ENCODE measurements at places on chromosomes 1 and 21.

DNA sequence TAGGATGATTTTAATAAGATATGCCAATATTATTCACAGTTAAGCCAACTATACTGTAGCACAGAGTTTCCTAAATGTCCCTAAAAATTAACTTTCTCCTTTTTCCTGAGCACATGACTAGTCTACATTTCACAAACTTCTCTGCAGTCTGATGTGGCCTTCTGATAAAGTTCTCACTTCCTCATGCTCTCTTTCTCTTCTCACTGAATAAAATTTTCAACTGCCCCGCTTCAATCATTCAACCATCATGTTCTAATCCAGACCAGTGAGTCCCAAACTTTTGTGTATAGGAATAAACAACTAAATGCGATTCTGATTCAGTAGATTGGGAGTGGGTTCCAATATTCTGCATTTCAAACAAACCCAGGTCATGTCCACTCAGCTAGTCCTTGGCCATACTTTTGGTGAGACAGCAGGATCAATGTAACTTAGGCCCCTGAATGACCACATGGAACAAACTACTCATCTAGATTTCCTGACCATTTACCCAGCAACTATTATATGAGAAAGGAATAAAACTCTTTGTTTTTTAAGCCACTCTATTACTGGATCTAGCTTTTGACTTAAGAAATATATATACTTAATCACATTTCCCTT lies 20.1 kb downstream of the TUT4 start:
- DNase-seq, result no peak

- no peak for DNase-seq
These were observed 90.6 kb downstream of the TRIM11 start for GRCh38 chr1:228315945-228316588.

GRCh38 chr1:65527707-65528503 lies 107.4 kb downstream of the LEPR start:
- DNase-seq, result no peak

GRCh38 chr1:105100102-105100501 lies 1350.4 kb downstream of the AMY1C start:
- DNase-seq, result no peak

- DNase-seq, result no peak
These were observed 33.1 kb downstream of the ZBTB17 start for GRCh38 chr1:15942661-15943327.

GRCh38 chr1:9833632-9834031 lies 9.9 kb upstream of the CLSTN1 start:
- DNase-seq, result no peak

- no peak for DNase-seq
These were observed 295.4 kb downstream of the RRAGC start for GRCh38 chr1:38563942-38564735.

- DNase-seq, result no peak
These were observed 16.1 kb downstream of the NOC2L start for GRCh38 chr1:942864-943533.

DNA sequence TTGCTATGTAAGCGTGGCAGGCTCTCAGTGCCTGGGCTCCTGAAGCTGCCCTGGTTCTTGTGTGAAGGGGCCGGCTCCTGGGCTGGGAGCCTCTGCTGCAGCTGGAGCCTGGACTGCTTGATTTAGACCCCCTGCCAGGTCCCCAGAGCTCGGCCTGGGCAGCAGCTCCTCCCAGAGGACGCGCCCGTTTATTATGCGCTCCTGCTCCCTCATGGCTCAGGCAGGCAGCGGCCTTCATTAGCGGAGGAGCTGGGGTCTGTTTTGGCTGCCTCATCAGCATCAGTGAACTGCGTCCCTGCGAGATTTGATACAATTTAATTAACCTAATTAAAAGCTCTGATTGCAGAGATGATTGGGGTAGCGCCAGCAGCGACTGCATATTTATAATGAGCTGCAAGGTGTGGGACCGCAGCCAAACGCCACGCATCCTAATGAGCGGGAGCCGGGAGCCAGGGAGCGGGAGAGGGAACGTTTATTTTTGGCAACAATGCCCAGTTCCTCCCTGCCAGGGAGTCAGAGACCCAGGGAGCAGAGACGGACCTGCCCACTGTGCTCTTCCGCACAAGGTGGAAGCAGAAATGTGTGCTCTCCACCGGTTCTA lies 16.6 kb downstream of the UTP11 start:
- no peak for DNase-seq

- no peak for DNase-seq
These were observed 213.4 kb upstream of the CACYBP start for GRCh38 chr1:174786358-174786757.

DNA sequence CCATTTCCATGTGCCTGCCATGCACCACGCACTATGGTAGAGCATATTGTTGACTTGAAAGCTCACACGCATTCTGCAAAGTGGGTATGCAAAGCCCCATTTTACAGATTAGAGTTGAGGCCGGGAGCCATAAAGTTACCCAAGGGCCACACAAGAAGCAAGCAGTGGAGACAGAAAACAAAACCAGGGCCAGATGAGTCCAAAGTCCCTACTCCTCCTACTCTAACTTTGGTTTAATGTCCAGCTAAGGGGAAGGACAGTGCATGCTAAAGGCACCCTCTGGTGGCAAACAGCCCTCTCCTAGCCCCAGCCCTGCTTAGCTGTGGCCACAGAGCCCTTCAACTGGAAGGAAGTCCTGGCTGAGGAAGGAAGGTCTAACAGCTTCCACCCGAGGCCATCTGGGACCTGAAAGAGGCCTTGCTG lies 74.9 kb downstream of the SLC66A1 start:
- no peak for DNase-seq

DNA sequence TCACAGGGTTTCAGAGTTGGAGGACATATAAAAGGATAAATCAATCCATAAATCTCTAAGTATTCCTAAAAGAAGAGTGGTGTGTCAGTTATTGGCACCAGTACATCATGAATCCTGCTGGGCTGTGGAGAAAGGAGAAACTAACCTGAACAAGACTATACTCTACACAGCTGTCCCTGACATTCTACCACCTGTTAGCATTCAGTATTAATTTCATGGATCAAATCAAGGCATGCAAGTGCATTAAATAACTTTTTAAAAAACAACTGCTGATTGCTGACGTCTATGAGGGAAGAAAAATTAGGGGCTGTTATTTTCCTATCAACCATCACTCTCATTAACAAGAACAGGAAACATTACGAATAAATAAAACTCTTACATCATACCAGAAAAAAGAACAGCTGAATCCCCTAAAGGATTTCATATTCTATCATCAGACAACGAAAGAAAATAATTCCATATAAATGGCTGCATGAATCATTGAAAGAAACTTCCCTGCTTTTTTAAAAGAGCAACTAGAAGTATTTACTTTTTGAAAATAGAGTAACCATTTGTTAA lies 121.7 kb downstream of the ATF6 start:
- DNase-seq, result no peak

DNA sequence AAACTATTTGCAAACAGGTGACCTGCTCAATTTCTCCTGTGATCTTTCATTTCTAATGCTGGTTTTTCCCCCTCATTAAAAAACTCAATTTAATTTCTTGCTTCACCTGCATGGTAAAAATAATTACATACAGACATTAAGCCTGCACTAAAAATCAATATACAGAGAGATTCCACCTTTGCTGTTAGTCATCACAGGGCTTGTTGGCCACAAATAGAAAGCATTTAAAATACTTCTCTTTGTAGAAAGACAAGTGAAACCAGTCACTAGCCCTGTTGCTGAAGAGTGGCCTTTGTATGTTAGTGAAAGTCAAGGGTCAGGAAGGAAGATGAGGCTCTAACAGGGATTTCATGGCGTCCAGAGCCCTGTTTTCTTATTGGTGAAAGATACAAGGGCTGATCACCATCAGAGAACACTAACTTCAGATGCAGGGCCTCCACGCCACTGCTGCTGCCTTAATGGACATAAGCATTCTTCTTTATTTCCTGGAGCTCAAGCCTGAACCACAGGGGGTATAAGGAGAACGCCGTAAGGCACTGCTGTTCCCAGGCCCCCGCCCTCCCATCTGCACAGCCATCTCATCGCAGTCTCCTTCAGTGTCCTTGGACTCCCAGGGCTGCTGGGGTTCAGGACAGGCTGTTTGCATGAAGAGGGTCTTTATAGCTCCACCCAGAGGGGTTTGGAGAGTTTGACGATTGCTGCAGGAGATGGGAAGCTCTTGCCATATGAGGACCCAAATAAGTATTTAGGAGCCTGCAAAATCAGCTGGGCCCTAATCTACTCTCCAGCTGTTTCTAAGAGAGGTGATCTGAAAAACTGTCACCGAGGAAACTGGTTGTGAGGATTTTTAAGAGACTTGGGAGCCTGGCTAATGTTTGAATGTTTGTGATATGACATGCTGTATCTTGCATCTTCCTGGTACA lies 117.3 kb upstream of the IRF2BP2 start:
- no peak for DNase-seq

- no peak for DNase-seq
These were observed 29.6 kb downstream of the VANGL2 start for GRCh38 chr1:160429702-160430535.

DNA sequence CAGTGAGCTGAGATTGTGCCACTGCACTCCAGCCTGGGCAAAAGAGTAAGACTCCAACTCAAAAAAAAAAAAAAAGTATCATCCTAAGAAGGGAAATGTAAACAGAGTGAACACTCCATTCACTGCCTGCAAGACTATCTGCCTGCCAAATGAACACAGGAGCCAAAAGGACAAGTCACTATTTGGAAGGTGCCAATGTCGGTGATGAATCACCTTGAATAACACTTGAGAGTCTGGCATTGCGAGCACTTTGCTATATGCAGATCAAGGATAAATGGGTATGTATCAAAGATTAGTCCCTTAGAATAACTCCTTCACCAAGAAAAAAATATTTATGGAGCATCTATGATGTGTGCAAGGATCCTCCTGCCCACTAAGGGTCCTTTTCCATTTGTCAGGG lies 6.6 kb downstream of the UBR4 start:
- DNase-seq, result no peak

DNA sequence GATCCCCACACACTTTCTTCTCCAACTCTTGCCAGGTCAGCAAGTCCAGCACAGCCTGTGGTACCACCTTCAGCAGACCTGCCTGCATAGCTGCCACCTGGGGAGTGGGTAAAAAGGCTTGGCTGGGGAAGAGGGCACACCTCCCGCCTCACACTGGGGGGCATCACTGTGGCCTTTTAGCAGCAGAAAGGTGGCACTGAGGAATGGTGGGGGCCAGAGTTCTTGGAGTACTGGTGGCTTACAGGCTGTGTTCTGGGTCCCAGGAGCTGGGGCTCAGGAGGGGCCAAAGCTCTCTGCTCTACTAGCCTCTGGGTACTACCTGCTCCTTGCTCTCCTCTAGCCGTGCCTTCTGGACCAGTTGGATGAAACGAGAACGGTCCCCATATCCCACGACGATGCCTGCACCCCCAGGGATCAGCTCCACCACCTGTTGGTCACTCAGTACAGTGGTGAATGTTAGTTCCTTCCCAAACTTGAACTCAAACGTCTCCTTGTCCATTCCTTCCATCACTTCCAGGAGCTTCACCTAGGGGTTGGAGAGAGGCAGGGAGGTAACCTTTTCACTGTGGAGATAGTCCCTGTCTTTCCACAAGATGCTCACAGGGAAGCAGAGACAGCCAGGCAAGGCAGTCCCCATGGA lies 6.7 kb downstream of the HECTD3 start:
- DNase-seq, result no peak

DNA sequence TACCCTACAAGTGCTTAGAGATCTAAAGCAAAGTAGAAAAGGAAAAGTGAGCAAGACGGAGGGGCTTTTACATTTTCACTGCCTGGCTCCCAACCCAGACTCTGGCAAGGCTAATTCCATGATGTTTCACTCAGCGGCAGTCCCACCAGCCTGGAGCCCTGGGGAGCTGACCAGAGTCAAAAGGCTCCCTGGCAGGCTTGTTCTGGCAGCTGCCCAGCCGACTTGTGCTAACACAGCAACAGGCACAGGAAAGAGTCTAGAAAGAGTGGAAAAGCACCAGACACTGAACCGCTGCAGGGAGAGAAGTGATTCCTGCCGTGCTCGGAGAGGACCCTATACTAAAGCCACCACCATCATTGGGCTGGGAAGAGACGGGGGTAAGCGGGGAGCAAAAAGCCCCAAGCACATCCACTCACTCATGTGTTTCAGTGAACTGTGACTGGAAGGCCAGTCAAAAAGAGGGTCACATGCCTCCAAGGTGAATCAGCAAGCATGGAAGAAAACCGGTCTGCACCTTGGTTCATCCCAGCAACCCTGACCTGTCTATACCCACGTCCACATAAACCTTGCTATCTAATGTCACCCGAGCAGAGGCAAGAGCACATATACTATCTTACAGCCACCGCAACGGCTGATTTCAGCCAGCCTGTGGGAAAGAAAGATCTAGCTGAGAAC lies 8.0 kb downstream of the SMIM12 start:
- no peak for DNase-seq

DNA sequence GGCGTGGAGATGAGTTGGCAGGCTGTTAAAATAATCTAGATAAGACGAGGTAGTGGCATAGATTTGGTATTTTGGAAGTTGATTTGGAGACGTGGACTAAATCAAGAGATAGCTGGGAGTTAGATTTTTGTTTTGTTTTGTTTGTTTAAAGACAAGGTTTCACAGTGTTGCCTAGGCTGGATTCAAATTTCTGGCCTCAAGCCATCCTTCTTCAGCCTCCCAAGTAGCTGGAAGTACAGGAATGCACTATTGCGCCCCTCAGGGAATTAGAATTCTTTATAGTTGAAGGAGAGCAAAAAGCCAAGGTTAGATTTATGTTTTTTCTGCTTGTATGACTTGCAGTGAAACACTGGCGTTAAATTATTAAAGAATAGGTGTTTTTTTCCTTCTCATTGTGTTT lies 22.3 kb upstream of the SNRPE start:
- DNase-seq, result no peak

DNA sequence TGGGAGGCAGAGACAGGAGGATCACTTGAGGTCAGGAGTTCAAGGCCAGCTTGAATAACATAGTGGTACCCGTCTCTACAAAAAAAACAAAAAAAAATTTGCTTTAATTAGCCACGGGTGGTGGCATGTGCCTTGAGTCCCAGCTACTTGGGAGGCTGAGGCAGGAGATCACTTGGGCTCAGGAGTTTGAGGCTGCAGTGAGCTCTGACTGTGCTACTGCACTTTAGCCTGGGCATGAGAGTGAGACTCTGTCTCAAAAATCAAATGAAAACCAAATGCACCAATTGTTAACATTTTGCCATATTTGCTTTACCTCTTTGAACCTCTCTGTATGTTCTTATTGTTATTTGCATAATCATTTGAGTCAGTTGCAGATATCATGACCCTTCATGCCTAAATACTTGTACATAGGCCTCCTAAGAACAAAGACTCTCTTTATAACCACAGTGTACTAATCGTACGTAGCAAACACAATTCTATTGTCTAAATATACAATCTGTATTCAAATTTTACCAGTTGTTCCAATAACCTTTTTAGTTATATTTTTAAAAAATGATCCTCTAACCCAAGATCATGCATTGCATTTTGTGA lies 8.5 kb upstream of the NID1 start:
- no peak for DNase-seq

Measured in caudate nucleus (tissue), 63 donors.